Putamen (tissue), 1 donor: ENCODE measurements at places on chromosomes 5 and 9.

GRCh38 chr5:43281840-43282658 lies 31.2 kb downstream of the HMGCS1 start:
- DNase-seq = no peak

GRCh38 chr9:83061990-83062650 lies 822 bp downstream of the RASEF start:
- DNase-seq = no peak

DNA sequence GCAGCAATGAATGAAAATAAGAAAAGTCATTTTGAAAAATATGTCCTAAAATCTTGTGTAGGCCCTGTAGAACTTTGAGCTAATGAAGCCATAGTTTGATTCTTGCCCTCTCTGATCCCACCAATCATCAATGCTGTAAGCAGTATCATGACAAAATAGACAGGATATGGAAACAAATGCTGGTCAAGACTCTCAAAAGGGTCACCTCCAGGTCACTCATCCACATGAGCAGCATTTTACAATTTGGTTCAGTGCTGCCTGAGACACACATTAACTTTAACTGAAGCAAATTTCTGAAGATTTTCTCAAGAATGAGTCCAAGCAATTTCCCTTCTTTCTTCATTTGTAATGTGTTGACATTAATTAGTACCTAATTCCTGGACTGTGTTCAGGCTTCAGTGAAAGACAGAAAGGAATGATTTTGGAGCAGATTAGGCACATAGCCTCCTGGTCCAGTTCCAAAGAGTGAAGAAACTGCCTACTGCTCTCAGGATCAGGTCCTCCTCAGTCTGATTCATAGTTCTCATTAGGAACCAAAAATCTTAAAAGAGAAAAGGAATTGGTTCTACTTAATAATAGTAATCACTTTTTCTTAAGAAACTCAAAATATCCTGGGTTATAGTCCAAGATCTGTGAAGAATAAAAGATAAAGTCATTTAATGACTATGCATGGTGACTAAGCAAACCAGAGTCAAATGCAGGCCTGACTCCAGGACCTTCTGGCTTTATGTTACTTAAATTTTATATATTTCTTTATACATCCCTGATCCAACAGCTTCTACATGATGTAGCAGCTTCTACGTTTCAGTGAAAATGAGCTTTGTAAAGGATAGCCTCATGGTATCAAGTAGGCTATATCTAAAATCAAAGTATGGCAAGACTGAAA lies 192.1 kb upstream of the RGMB start:
- DNase-seq = no peak

- DNase-seq = no peak
Observed at GRCh38 chr9:74117731-74118130, 379.4 kb upstream of the RORB start.

DNA sequence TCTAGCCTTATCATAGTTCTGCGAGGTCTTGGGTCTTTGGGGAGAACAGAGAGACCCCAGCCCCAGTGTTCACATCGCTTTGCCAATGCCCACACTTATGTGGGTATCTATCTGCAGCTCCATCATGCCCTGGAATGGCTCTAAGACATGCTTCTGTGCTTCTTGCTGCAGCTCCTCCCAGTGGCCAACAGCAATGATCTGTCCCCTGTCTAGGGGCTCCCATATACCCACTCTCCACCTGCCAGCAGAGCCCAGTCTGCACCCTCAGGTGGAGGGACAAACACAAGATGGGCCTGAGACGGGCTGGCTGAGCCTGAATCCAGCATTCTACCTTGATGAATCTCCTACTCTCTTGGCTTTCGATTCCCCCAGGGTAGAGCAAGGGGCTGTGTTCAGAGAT lies 14.6 kb upstream of the DAP start:
- DNase-seq = no peak

GRCh38 chr9:87871425-87872078 lies 11.1 kb upstream of the SPATA31E1 start:
- no peak for DNase-seq
